Lung (tissue), 17 donors: ENCODE measurements at places on chromosomes 11 and 22. TPM values are rescaled to one million over a fixed set of nuclear protein-coding genes. Genes with fewer than 3 reads are reported as not detected.

DNA sequence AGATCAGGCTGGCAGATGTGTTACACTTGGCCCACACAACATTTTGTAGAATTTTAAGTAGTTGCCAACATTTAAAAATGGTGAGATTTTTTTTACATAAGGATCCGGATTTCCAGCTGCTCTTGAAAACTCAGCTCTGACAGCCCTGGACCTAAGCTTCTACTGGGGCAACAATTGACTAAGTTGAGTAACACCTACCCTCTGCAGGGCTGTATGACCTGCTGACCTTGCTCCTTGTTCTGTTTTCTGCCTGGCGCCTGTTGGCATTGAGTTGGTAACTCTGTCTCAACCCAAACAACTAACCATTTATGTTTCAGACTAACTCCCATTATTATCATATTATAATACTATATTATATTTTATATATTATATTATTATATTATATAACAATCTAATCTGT, 21.1 kb upstream of the LRRC55 start:
- DNase-seq, result no peak

DNA sequence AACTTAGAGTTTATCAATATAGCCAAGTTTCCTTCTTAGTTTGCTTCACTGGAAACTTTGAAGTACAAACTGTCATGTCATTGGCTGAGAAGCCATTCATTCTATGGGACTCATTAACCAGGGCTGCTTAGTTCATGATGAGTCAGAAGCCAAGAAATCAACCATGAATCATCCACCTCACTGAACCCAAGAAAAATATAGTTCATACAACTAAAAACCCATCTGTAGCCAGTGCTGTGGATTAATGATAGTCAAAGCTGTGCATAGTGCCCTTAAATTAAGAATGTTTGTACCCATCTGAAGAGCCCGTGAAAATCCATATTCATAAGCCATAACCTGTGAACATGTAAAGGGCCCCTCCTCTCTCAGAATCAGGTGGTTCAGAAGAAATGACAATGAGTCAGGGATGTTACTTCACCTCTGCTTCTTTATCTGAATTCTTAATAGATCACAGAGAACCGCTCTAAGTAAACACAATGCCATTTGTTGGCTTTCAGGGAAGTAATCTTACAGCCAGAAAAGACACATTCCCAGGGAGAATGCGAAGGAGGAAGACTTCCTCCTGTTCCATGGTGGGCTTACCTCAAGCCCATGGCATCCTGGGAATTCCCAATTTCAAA, 25.4 kb downstream of the MMP20 start:
- DNase-seq, result no peak

- peak; percentile 32 for DNase-seq
These were observed 12.5 kb downstream of the CHID1 start for GRCh38 chr11:898143-898511.

GRCh38 chr22:20433191-20433590, 4.4 kb downstream of the SCARF2 start:
- DNase-seq, result no peak

GRCh38 chr11:119518746-119519730, 96.1 kb upstream of the THY1 start:
- DNase-seq, result peak; percentile 65

- no peak for DNase-seq
These were observed 24.4 kb downstream of the PLEKHB1 start for GRCh38 chr11:73670808-73671207.

DNA sequence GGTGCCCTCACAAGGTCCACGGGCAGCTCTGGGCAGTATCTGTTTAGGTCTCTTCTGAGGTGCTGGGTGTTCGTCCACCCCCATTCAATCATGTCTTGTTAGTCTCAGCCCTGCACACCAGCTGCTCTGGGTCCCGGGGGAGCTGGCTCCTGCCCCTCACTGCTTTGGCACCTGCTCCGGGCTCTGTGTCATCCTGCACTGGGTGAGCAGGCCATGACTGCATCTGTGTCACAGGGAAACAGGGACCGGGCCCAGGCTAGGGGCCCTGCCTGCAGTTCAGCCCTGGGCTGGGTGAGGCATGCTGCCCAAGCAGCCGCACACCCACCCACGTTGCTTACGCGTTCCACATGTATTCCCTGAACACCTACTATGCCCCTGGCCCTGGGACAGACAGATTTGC, 43.9 kb downstream of the ELFN2 start:
- DNase-seq, result no peak

DNA sequence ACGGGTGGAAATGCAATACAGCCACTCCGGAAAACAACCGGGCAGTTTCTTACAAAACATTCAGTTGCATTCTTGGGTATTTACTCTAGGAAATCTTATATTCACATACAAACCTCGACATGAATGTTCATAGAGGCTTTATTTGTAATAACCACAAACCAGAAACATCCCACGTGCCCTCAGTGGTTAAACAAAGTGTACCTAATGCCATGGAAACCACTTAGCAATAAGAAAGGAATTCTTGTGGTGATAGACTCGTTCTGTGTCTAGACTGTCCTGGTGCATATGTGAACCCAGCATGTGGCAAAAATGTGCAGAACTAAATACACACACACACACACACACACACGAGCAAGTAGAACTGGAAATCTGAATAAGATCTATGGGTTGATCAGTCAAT, 1073.3 kb downstream of the TBC1D22A start:
- peak; percentile 22 for DNase-seq

- peak; percentile 67 for DNase-seq
These were observed 104.6 kb downstream of the SIK3 start for GRCh38 chr11:116993599-116993998.

- DNase-seq, result peak; percentile 98
These were observed 83.6 kb downstream of the FDX1 start for GRCh38 chr11:110513259-110513801.

H19 gene
- total RNA-seq, result 1,932 TPM

DNA sequence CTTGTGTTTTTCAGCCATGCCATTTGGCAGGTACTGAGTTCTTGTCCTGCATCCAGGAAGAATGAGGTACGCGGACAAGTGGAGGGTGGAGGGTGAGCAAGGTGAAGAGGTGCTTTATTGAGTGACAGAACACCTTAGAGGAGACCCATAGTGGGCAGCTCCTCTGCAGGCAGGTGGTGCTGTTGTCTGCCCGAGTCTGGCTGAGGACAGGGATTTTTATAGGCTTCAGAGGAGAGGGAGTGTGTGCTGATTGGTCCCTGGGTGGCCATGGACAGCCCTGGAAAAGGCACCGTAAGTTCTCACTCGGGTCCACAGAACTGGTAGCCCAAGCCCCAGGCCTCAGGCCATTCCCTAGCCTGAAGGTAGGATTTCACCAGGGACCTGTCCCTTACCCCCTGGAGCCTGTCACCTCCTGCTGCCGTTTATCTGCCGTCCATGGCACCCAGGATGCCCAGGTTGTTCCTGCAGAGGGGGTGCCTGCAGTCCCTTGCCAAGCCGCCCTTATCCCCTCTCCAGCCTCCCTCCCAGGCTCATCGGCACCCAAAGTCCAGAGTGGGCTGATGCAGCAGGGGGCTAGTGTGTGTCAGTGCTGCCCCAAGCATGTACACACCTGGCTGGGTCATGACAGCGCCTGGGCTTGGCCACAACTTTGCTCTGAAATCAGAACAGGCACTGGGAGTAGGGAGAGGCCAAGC, 213.6 kb downstream of the LRRC4C start:
- DNase-seq, result no peak

GRCh38 chr22:37169947-37170688, 17.9 kb downstream of the C1QTNF6 start:
- no peak for DNase-seq

MYEOV gene
- total RNA-seq, result 0.52 TPM

OR6T1 gene
- not detected for total RNA-seq

GRCh38 chr11:129724866-129725265, 90.8 kb upstream of the TMEM45B start:
- DNase-seq, result no peak

DNA sequence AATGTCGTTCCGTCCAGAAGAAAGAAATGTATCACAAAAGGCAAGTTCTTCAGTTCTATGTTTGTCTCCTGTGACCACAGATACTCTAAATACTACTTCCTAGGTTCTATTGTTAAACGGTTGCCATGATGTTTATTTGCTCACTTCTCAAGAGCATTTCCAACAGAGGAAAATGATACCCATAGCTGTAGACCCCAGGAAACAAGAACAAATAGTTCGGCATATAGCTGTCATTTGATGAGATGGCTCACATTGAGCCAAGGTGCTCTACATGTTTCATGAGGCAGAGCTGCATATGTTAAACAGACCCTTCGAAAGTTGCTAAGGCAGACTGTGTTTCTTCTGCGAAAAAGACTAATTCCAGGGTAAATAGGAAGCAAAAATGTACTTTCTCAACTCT, 15.4 kb upstream of the ANGPTL5 start:
- DNase-seq, result no peak

DNA sequence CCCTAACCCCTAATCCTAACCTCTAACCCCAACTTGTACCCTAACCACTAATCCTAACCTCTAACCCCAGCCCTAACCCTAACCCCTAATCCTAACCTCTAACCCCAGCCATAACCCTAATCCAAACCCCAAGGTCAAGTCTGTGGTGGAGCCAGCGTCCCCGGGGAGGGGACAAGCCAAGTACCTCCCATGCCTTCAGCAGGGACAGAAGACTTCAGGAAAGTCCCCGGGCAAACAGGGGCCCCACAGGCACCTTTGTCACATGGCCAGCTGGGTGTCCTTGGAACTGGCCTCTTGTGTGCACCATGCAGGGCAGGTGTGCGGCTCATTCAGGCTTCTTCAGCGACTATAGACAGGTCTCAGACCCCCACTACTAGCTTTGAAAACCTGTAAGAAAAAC, 555.8 kb downstream of the BRD1 start:
- no peak for DNase-seq

DNA sequence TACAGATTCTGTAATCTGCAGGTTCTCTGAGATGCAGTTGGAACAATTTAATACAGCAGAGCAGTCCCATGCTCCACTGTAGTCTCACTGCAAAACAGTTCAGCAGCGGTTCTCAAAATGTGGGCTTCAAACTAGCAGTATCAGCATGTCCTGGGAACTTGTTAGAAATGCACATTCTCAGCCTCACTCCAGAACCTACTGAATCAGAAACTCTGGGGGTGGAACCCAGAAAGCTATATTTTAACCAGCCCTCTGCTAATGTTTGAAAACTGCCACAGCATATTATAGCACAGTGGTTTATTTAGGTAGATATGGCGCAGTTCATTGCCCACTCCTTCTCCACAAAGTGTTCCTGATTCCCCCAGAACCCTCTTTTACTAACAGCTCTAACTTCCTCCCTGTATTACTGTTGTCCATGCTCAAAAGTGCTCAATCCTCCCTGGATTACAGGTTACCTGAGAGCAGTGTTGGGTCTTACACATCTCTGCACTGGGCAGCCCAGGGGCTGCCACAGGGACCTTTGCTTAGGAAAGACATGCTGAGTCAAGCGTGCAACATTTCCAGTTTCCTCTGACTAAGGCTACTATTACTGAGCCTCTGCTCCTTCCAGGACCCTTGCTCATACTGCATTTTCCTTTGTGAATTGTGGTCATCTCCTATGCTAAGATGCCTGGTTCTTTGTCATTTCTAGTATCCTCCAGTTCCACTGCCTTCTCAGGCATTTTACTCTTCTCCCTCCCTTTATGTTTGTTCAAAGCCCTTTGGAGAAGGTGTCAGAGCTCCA, 7.7 kb upstream of the DGAT2 start:
- DNase-seq, result no peak

- no peak for DNase-seq
These were observed 38.3 kb downstream of the CLPB start for GRCh38 chr11:72396041-72396440.

DNA sequence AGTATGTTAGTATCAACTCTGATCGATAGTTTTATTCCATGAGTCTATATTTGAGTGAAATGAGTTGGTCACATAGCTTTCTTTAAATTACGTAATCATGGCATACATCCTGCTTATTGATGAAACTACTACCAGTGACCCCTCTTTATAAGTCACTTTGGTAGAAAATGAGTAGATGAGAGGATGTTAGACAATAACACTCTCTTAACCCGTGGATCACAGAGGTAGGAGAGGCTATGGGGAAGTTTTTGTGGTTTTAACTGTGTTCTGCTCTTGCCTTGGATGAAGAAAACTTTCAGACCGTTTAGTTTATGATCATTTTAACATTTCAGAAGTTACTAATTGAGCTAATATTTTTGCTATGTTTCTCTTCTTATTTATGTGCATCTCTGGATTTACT, 34.0 kb downstream of the TBCEL start:
- no peak for DNase-seq

GRCh38 chr11:78310500-78310909, 107.1 kb downstream of the GAB2 start:
- peak; percentile 54 for DNase-seq

DNA sequence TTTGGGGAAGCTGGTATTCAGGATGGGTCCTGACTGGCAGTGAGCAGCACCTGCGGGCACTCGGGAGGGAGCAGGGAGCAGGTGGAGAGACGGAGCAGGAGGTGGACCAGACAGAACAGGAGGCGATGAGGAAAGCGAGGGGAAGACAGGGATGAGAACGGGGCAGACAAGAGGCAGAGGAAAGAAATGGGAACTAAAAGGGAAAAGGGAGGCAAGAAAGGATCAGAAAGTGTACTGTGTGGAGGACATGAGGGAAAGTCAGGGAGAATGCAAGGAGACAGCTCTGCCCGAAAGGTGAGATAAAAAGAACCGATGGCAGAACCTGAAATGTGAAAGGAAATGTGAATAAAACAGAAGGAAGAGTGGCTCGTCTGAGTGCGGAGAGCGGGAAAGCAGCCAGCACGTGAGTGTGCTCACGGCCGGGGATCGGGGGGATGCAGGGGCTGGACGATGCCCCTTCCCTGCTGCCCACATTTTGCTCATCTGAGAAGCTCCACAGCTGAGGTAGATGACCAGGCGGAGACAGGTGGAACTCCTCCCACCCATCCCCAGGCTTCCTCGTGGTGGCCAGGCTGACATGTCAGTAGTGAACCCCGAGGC, 494.4 kb upstream of the B3GAT1 start:
- no peak for DNase-seq

- DNase-seq, result no peak
These were observed 77.7 kb upstream of the LRRC55 start for GRCh38 chr11:57103899-57104605.

DNA sequence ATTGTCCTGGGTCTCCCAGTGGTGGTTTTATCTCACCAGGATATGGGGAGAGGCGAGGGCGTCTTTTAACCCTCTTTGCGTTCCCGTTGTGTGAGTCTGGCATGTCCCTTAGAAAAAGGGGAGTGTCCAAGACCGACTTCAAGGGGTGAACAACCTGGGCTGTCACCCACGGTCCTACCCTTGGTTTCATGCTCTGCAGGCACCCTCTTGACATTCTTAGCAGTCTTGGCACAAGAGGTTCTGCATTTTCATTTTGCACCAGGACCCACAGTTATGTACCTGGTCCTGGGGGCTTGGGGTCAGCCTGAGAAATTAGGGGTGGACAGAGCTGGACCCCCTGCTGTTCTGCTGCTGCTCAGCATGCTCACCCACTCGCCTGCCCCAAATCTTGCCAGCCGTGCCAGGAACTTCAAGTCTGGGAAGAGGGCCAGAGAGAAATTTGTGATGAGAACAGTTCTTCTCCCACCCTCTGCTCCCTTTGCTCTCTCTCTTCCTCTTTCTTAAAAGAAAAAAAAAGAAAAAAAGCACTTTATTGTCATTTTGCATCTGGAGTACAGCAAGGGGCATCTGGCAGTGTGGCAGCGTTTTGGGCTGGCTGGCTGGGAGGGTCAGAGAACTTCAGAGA, 471.2 kb downstream of the MIAT start:
- no peak for DNase-seq
